Small intestine (tissue), 16 donors: ENCODE measurements at places on chromosomes 1 and 21.

DNA sequence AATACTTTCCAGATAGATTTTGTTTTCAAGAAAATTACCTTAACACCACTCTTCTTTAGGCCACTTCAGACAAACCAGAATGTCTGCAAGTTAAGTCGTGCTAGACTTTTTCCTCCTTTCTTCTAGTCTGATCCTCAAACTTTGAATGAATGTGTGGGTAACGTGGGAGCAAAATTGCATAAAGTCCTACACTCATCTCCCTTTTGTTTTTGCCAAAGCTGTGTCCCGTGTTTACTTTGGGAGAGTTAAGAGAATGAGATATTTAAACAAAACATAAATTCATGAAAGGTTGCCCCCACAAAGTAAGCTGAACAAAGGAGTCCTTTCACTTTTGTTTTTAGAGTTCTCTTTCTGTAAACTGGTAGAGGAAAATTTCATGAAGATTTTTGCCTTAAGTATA, 16.9 kb upstream of the VAMP3 start:
- no peak for DNase-seq

DNA sequence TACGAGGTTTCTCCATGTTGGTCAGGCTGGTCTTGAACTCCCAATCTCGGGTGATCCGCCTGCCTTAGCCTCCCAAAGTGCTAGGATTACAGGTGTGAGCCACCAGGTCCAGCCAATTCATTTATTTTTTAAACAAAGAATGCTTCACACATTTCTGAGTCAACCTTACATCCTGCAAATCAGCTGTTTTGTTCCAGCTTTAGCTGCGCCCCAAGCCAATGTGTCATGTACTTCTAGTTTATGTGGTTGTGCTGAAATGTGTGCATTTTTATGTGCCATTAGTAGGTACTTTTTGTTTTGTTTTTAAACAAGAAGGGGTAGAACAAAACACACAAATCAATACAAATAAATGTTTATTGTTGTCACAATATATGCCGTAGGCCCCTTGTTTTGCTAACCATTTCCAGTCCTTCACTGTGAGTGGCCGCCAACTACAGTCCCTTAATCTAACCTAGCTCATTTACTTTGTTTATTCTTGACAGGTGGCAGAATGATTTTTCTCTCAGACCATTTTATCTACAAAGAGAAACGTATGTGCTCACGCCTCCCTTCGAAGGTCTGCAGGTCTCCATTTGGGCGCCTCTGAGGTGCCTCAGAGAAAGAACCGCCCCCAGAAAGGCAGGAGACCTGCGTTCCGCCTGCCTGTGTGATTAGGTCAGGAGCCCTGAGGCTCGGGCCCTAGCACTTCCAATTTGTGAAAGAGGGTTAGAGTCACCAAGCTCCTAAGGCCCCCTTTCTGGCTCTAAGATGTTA, 2.8 kb upstream of the CASQ2 start:
- DNase-seq = peak; percentile 5

GRCh38 chr1:155219592-155220031, 11.1 kb downstream of the MTX1 start:
- peak; percentile 38 for DNase-seq

- DNase-seq = no peak
Measured at GRCh38 chr1:184698016-184698415, 56.6 kb downstream of the EDEM3 start.

- no peak for DNase-seq
Measured at GRCh38 chr1:118148034-118148433, 37.0 kb downstream of the SPAG17 start.

DNA sequence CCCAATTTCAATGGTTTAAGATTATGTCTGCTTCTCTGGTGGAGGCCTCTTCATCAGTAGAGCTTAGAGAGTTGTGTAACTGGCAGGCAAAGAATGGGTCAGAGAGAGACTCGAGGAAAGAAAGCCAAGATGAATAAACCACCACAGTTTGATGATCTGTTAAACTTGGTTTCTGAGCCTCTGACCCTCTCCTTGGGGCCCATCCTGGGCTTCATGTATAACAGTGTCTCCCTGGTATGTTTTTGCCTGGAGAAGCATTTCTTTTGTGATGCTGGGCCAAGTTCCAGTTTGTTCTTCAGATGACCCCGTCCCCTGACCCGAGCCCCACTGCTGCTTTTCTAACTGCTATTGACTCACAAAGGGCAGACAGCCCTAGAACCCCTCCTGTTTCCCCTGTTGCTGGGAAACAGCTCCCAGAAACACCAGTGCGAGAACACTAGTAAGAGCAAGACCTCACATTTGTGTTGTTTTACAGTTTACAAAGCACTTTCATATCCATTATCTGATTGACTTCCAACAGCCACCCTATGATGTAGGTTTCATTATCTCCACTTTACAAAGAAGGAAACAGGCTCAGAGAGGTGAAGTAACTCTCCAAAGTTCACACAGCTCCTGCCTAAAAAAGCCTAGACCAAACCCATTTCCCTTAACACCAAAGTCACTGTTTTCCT, 9.0 kb downstream of the CD2 start:
- DNase-seq = no peak

GRCh38 chr1:111789142-111789541, 33.4 kb downstream of the DDX20 start:
- no peak for DNase-seq

GRCh38 chr1:59556398-59556797, 258.4 kb upstream of the HOOK1 start:
- DNase-seq = no peak

DNA sequence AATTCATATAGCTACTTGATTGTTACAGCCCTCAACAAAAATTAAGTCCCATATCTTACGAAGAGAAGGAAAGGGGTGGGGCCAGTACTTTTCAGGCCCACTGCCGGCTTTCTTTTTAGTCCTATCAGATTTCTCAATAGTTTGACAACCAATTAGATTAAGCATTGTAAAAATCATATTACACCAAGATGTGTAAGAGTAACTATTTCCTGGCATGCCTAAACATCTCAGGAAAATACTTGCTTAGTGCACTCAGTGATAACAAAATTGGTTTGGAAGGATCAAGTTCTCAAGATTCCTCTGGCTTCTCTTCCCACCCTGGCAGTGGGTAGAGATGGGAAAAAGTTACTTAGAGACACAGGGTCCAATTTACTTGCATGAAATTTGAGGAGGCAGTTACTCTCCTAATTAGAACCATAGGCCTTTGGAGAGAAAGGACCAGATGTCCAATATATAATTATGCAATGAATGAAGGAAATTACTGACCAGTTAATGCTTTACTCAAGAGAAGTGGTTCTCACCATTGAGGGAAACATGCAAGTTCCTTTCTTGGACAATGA, 30.1 kb downstream of the STPG1 start:
- no peak for DNase-seq

DNA sequence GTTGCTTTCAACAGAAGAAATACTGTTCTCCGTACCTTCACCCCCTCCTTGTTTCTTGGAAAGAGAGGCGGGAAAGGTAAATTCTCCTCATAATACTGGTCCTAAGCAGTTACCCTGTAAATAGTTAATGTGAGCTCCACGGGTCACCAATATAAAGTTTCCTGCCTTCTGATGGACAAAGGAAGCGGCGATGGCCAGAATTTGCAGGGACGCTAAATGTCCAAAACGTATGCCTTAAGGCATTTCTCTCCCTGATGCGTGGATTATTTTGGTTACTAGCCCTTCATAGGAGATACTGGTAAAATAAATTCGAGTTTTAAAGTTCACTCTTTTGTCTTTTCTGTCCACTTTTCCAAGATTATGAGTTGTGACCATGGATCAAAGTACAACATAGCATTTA, 898 bp upstream of the PTGS2 start:
- DNase-seq = no peak

- no peak for DNase-seq
Measured at GRCh38 chr1:91440847-91441246, 36.2 kb upstream of the HFM1 start.

GRCh38 chr1:205294934-205295333, 26.6 kb downstream of the NUAK2 start:
- no peak for DNase-seq

DNA sequence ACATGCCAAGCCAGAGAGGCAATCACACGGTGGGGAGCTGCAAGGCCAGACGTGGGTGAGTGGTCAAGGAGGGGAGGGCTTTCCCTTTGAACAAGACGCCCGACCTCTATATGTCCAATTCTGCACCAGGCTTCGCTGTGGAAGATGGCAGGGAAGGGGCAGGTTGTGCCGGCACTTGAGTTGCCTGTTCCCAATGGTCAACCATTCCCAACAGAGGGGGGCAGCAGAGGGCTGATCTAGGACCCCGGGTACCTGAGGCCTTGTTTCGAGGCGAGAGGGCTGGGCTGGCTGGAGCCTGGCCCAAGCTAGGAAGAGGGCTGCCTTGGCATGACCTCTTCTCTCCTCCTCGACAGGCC, 64.9 kb downstream of the TMEM53 start:
- DNase-seq = peak; percentile 61

GRCh38 chr21:45420061-45421041, 15.4 kb downstream of the COL18A1 start:
- peak; percentile 69 for DNase-seq

DNA sequence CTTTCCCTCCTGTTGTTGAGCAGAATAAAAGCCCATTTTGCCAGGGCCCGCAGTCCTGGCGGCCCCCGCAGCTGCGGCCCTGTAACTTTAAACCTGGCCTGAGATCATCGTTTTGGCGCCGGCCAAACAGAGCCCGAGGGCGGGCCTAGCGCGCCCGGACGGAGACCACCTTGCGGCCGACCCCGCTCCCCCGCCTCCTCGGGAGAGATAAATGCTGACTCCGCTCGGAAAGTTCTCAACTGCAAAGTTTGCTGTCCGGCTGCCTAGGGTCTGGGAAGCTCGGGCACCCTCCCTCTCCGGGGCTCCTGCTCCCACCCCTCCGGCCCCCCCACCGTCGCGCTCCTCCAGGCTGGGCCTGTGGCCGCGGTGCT, at the start of gene PDPN:
Gene PDPN, plus strand, starts transcription at position 238 of the 371 bp plus-strand sequence. CDS start 202 bp downstream, outside the sequence.
- peak; percentile 33 for DNase-seq
